ENCODE measurements at places on chromosomes 5 and 9.

- DNase-seq, result no peak
These were observed 359.1 kb upstream of the DAB2 start for GRCh38 chr5:39783756-39784421.

DNA sequence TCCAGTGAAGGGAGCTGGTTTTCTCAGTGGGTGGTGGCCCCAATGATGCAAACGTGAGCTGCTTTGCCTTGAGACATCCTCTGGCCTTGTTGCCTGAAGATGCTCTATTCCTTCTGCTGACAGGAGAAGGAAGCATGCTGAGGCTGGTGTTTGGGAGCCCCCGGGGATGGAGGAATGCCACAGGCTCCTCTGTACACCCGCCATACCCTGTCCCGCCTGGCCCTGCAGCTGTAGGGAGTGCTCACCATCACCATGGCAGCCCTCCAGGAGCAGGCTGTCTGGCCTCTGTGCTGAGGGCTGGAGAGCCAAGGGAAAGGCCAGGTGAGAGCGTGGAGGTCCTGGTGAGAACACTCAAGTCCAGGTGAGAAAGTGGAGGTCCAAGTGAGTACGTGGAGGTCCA, 134.4 kb downstream of the MRPL36 start:
- no peak for DNase-seq

- DNase-seq, result no peak
These were observed 28.0 kb downstream of the RFK start for GRCh38 chr9:76366275-76366674.

DNA sequence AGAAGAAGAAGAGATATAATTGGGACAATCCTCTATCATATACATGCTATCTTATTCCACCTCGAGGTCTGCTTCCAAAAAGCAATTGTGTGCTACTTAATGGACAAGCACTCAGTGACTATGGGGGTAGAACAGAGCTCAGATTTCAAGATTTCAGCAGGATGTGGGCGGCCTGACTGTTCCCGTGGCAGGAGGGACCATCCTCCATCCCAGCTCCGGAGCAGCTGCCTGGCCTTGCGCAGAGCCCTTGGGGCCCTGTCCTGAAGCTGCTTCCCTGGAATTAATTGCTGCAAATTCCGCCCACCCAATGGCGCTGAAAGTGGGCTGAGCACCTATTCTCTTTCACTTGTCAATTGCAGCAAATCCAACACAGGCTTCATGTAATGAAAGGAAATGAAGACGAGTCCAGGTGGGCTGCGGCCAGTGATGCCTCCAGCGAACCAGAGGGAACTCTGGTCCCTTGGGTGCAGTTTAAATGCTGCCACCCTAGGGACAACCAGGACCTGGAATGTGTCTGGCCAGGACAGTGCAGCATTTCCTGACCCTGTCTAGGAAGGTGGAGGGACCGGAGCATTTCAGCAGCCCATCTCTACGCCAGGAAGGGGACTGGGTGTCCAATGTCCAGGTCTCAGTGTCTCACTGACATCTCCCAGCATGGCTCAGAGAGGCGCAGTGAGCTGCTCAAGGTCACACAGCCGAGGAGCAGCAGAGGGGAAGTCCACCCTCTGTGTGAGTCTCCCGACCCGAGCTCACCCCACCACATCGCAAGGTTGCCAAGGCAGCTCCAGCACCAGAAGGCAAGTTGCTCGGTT, 50.5 kb upstream of the FCN1 start:
- DNase-seq, result no peak

GRCh38 chr5:92640340-92640739, 940.7 kb downstream of the NR2F1-AS1 start:
- no peak for DNase-seq
